CD4-positive, alpha-beta T cell treated with Interferon gamma for 1 hour (primary cell): ENCODE measurements at places on chromosomes 1 and 21.

DNA sequence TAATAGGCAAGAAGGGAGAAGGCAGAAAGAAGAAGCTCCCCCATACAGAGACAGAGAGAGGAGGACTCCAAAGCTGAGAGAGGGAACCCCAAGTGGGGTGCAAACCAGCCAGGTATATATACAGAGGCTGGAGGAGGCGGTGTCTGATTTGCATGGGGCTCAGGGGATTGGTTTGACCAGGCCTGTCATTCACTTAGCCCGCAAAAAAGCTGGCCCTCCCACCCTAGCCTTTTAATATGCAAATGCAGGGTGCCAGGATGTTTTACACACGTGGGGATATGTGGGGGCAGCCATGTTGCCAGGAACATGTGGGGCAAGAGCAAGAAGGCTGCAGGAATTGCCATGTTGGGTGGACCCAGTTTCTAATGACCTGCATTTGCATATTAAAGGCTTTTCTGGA is 37.0 kb upstream of the TENT5B start:
- DNase-seq: no peak

GRCh38 chr1:13889495-13889894 is 189.5 kb downstream of the PRDM2 start:
- no peak for DNase-seq

DNA sequence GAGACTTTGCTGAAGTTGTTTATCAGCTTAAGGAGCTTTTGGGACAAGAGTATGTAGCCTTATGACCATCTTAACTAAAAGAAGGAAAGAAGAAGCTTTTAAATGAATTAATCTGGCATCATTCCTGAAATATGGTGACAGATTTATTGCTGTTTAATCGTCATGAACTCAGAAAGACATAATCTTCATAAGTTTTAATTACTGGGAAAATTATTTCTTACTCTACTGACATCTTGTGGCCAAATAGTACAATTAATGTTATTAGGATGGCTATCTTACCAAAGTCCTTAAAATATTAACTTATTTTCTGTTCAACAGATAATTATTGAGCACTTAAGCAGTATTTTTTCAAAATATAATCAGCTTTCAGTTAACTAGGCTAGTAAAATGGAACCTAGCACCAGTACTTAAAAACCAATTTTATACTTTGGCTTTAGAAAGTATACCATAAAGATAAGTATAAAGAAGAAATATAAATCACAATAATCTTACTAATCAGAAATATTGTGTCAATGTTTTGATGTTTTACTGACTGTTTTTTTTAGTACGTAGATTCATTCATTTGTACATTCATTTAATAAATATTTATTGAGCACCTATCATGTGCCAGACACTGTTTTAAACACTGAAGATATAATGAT is 34.7 kb upstream of the GPR25 start:
- DNase-seq: no peak

- DNase-seq: no peak
Observed at GRCh38 chr1:237219751-237220642, 178.0 kb downstream of the RYR2 start.

DNA sequence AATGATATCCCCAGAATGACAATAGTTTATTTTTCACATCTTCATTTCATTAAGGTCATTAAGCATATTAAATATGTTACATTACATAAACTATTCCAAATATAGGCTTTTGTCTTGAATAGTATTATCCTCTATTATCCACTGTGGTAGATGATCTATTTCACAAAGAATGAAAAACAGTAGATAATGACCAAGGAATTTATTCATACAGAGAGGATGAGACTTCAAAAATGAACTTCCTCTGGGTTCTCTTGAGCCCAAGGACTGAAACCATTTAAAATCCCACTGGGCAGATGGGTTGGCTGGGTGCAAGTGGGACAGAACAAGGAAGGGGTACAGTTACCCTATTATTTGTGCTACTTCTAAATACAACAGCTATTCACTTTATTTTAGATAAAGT is 33.0 kb downstream of the PTPN14 start:
- DNase-seq: no peak

DNA sequence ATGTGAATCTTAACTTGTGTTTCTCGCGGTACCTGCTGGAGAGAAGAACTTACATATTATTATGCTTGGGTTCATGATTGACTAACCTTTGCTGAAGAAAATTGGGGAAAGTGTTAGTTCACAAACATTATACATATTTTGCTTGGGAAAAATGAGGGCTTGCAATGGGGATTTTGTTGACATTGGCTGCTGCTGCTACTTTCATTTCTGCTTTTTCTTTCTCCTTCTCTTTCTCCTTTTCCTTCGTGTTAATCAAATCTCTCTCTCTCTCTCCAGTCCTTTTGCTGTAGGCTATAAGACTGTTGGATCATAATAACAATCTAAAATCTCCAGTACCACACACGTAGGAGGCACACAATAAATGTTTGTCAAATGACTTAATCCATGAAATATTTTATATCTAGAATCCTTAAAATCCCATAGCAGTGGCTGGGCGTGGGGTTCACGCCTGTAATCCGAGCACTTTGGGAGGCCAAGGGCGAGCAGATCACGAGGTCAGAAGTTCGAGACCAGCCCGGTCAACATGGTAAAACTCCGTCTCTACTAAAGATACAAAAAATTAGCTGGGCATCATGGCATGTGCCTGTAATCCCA is 23.0 kb downstream of the IRF2BP2 start:
- DNase-seq: no peak

GRCh38 chr1:235513495-235514366 is 9.5 kb upstream of the B3GALNT2 start:
- DNase-seq: no peak

DNA sequence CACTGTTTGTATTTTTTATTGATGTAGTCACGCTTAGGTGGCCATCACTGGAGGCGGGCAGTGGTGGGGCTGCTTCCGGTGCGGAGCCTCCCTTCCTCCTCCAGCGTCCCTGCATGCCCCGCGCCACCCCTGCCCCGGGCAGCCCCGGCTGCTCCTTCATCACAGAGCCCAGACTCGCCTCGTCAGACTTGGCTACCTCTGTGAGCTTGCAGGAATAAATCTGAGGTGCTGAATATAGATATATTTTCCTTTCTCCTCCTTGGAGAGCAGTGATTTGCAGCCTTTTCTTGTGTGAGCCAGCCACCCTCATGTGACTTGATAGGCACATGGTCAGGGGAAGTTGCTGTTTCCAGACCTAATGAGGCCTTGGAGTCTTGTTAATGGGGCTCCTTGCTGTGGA is 412.7 kb upstream of the VAMP3 start:
- DNase-seq: no peak
